ENCODE measurements at places on chromosomes 4 and X.

DNA sequence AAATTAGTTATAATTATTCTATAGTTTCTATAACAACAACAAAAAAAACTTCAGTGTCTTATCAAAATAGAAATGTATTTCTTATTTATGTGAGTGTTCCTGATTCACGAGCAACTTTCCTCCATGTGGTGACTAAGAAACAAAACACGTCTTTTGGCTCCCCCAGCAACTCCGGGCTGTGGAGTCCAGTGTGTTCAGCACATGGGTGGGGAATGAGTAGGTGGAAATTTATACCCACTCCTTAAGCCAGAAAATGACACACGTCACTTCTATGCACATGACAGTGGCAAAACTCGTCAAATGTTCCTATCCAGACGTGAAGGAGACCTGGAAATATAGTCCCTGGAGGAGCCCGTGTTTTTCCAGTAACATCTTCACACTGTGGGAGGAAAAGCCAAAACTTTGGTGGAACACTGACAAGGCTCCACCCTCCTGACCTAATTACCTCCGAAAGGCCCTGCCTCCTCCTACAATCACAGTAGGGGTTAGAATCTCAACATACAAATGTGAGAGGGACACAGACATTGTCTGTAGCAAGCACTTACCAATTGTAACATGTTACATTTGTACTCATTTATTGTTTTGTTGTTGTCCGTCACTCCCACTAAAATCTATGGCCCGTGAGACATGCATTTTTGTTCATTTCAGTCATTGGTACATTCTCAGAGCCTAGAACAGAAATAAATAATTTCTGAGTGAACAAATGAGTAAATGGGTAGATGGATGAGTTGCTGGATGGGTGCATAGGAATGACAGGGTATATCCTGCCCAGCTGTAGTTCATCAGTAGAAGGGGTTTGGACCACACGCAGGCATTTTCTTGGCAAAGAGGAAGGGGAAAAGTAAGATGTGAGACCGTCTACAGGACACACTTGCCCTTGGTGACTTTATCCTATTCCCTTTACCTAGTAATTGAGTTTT lies 605.8 kb upstream of the TENM3 start:
- DNase-seq, result no peak

DNA sequence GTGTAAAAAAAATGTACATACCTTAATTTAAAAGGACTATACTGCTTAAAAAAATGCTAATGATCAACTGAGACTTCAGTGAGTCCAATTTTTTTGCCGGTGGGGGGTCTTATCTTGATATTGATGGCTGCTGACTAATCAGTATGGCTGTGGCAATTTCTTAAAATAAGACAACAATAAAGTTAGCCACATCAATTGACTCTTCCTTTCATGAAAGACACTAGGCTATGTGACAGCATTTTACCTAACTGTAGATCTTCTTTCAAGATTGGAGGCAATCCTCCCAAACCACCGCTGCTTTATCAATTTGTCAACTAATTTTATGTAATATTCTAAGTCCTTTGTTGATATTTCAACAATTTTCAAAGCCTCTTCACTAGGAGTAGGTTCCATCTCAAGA lies 116.1 kb downstream of the FBXW7 start:
- DNase-seq, result no peak

- no peak for DNase-seq
Observed at GRCh38 chr4:99856166-99856565, 38.1 kb downstream of the LAMTOR3 start.

DNA sequence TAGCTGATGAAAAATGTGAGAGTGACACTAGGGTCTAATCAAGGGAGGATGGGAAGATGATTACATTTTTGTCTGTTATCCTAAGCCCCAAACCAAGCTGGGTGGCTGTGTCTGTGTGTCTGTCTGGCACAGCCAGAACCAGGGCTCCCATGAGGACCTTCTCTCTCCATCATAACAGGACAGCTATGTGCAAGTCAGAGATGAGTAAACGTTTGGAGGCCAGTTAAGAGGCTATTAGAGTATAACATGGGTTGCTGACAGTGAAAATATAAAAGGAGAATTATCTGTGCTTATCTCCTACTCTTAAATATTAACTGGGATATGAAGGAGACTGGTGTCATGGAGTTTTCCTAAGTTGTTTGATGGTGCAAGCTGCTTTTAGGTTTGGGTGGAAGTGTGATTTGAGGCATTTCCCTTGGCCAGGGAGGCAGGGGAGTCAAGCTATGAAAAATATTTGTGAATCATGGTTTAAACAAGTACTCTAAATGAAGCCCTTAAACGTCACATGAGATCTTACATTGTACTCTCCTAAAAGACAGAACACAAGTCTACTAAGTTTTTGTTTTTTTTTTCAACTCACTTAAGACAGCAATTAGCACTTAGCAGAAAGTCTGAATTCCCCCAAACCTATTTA lies 156.2 kb downstream of the ENOX2 start:
- no peak for DNase-seq

- no peak for DNase-seq
Observed at GRCh38 chr4:4866866-4867374, 7.5 kb downstream of the MSX1 start.

DNA sequence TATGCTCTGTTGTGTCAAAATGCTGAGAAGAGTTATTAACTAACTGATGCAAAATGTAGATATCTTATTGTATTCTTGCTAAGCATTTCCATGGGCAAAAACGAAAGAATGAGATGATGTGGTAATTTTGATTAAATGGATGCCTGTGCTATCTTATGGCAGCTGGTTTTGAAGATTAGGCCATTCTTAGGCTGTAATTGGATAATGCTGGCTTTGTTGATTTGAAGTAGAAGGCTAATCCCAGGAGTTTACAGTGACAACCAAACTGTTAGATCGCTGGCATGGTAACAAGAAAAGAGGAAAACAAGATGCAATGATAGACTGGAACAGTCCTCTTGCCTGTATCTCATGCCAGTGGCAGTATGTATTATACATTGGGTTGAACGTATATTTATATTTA lies 74.1 kb upstream of the WDR44 start:
- DNase-seq, result no peak

GRCh38 chrX:18016941-18017340 lies 155.8 kb upstream of the RAI2 start:
- no peak for DNase-seq

DNA sequence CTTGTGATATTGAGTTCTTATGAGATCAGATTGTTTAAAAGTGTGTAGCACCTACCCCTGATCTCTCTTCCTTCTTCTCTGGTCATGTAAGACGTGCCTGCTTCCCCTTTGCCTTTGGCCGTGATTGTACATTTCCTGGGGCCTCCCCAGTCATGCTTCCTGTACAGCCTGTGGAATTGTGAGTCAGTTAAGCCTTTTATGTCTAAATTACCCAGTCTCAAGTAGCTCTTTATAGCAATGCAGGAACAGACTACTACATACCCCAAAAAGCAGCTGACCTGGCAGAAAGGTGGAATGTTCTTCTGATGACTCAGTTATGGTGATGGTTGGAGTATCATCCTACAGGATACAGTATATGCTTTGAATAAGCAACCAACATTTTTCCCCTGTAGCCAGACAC lies 11.4 kb upstream of the MCUB start:
- DNase-seq, result no peak

- DNase-seq, result no peak
Observed at GRCh38 chr4:23039818-23040217, 347.1 kb downstream of the GBA3 start.

DNA sequence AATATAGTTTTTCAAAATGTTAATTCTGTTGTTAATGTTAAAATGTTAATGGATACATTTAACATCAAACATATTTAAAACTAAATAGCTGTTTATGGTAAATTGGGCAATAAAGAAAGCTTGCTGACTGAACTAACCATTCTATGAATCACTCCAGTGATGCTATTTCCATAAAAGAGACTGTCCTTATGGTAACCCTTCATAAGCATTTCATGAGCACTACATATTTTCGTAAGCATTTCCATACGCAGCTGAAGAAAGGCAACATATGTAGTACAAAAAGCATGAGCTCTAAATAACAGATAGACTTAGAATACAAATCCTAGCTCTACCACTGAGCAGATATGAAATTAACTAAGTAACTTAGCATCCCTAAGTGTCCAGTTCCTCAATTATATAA lies 188.9 kb downstream of the COL25A1 start:
- DNase-seq, result no peak

- DNase-seq, result no peak
Observed at GRCh38 chr4:121155893-121156292, 8.2 kb downstream of the TNIP3 start.

DNA sequence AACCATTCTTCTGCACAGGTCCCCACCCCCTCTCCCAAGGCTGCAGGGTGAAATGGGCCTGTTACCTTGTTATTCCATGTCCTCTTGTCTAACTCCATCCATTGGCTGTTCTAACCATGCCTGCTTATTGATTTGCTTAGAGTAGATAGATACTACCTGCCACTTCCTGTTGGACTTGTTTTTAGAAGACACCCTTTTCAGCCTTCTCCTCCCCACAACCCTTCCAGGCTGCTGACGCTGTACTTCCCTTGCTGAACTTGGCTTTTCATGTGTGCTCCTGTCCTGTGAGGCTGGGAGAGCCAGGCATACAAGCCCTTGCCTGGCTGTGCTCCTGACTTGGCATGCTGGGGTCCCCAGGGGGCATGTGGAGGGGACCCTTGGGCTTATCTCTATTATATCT lies 81.9 kb downstream of the AASDH start:
- no peak for DNase-seq
